ENCODE measurements at places on chromosomes 7 and 10.

DNA sequence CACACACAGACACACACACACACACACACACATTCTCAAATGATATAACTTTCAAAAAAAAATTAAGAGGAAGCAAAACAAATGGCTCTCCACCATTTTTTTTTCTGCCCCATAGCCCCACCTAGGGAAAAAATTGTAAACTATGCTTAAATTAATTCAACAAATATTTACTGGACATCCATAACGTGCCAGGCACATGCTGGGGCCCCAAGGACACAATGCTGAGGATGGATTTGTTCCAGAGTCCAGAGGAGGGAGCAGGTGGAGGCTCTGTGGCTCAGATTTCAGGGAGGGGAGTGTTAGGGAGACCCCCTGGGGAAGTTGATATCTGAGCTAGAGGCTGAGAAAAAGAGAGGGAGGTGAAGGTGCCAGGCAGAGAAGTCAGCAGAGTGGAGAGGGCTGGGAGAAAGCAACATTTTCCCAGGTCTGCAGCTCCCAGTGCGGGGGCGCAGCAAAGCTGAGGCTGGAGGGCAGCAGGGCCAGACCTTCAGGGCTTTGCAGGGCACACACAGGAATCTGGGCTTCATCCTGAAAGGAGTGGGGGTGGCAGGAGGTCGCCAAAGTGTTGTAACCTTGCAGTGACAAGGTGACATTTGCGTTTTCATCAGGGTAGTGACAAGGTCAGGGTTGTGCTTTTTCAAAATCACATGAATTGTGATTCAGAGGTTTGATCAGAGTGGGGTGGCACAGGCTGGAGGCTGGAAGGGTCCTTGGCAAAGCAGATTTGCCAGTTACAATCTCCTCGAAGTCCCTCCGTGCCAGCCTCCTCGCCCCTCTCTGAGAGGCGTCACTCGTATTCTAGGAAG is 261.6 kb downstream of the WDR11 start:
- no peak for DNase-seq

GRCh38 chr10:58477902-58478301 is 34.8 kb upstream of the BICC1 start:
- DNase-seq: no peak

- peak; percentile 43 for DNase-seq
These were observed 455.3 kb downstream of the REEP3 start for GRCh38 chr10:63976538-63976937.

- peak; percentile 48 for DNase-seq
These were observed 103.0 kb upstream of the LSM8 start for GRCh38 chr7:118080947-118081346.

GRCh38 chr7:123864012-123864411 is 19.0 kb downstream of the HYAL4 start:
- no peak for DNase-seq

DNA sequence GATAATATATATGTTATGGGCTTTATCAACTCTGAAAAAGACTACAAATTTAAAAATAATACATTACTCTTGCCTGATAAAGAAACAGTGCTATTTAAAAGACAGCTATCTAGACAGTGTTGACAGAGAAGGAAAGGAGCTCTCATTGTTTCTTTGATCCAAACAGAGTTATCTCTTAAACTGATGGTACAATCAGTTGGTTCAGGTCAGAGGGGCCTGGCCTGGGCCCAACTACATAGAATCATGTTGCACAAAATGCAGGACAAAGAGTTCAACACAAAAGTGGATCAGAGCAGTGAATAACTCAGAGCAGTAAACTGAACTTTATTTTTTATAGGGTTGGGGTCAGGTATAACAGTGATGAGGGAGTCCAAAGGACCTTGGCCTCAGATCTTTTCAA is 33.8 kb upstream of the SEMA3D start:
- no peak for DNase-seq

DNA sequence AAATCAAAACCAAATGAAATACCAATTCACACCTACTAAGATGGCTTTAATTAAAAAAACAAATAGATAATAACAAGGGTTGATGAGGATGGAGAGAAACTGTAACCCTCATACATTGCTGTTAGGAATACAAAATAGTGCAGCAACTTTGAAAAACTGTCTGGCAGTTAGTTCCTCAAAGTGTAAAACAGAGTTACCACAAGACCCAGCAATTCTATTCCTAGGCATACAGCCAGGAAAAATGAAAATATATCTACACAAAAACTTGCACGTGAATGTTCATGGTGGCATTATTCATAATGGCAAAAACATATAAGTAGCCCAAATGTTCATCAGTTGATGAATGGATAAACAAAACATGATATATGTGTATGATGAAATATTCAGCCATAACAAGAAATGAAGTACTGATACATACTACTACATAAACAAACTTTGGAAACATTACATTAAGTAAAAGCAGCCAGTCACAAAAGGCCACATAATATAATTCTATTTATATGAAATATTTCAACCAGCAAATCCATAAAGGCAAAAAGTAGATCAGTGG is 83.5 kb downstream of the BRAF start:
- DNase-seq: no peak

- peak; percentile 27 for DNase-seq
These were observed 552 bp downstream of the MKX start for GRCh38 chr10:27744802-27745731.

DNA sequence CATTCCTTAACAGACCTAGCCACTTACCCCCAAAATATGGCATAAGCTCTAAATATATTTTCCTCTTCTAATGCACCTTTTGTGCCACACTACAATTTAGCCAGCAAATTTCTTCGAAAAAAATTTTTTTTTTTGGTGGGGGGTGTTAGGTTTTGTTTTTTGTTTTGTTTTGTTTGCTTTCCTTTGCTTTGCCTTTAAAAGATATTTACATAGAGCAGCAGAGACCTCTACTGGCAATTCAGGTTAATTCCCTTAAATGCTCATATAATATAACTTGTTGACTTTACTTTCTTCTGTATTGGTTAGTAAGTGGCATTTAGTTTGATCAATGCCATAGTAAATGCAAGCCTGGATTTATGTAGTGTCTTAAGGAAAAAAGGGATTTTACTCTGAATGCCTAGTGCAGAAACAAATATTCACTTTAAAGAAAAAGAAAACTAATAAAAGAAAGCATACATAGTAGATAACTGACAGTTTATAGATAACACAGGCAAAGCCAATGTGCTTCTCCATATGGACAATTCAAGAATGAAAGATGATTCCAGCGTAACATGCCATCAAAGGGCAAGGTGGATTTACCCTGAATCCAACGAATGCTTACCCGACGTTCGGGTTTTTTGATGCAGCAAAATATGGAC is 1250.6 kb downstream of the GATA3 start:
- no peak for DNase-seq

DNA sequence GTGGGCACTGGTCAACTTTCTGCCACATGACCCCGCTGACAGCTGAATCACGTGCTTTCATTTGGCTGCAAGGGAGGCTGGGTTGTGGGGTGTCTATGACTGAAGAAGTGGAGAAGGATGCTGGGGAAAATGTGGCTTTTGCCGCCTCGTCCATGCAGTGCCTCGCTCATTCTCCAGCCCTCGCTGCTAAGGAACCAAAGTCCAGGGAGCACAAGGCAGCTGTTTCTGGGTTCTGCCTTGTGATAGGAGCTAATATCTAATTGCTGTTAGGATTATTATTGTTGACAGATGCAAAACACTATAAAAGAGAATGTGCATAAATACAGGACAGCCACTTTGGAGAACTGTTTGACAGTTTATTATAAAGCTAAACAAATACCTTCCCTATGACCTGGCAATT is 4.9 kb upstream of the CAMK2B start:
- DNase-seq: no peak

DNA sequence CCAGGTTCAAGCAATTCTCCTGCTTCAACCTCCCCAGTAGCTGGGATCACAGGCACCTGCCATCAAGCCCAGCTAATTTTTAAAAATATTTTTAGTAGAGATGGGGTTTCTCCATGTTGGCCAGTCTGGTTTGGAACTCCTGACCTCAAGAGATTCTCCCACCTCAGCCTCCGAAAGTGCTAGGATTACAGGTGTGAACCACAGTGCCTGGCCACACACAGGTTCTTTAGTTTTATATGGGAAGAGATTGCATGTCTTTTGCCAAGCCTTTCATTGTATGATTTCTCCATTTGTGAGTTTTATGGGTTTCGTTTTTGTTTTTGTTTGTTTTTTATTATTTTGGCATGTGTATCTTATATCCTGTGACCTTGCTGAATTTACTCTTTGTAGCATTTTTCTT is 40.9 kb downstream of the C1GALT1 start:
- no peak for DNase-seq

DNA sequence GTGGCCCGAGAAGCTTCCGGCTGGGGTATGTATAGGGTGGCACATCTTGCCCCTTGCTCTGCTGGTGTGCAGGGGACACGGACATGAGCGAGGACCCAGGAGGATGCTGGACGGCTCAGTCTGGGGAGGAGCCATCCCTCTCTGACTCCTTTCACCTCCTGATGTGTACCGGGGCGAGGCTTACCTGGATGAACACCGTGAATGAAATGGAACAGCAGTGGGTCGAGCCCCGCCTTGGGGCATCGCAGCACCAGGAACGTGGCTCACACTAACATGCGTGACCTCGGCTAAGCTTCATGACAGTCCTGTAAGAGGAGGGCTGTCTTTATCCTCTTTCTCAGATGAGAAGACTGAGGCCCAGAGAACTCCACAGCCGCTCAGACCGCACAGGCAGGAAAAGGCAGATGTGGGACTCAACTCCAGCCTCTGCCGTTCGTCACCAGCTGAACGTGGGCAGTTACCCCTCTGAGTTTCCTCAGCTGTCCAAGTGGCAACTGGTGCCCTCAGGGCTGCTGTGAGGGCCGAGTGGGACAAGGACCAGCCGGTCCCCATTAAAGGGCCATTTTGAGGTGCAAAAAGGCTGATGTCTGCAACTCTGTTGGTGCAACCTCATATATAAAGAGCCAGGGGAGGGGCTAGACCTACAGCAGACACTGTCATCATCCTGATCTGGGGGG is 54.5 kb downstream of the INSIG1 start:
- DNase-seq: no peak

DNA sequence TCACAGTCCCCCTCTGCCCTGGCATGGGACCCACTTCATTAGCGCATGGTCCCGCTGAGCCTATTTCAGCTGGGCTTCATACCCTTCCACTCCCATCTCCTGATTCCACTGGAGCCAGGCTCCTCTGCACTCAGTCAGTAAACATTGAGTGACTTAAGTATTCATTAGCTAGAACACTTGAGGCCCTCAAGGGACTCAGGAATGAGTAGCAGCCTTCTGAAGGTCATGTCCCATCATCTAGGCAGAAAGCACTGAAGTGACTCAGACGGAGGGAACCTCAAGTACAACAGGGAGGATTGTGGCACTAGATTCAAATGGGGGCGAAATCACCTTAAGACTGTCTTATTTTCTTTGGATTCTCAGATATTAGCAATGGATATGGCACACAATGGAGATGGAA is 186.6 kb upstream of the INHBA start:
- DNase-seq: no peak

- no peak for DNase-seq
These were observed 53.2 kb downstream of the FOXI2 start for GRCh38 chr10:127790066-127790624.

DNA sequence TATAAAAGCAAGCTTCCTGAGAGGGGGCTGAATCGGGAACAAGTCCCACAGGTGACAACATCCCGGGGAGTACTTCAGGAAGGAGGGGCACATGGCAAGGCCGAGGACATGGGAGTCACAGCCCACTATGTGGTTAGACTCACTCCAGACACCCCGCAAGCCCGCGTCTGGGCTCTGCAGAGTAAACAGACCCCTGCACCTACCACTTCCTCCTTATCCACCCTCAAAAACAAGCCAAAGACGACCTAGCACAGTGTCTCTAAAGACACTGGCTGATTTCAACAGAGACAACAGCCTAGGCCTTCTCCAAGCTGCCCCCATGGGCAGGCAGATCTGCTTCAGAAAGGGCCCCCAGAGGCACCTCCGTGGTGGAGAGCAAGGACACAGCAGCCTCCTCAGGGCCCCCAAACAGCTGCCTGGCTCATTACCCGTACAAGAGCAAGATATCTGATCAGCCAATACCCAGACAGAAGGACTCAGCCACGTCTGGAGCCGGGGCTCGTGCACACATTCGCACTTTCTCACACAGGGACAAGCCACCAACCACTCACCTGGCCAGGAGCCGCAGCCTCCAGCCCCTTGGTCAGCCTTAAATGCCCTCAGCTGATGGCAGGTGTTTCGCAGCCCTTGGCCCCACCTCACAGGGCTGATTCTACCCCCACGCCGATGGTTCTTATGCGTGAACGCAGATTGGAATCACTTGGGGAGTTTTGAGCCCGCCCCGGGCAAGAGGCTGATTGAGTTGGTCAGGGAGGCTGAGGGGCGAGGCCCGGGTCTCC is 10.7 kb upstream of the KPNA7 start:
- DNase-seq: no peak

GRCh38 chr7:123995617-123996326 is 37.1 kb downstream of the TMEM229A start:
- DNase-seq: no peak

DNA sequence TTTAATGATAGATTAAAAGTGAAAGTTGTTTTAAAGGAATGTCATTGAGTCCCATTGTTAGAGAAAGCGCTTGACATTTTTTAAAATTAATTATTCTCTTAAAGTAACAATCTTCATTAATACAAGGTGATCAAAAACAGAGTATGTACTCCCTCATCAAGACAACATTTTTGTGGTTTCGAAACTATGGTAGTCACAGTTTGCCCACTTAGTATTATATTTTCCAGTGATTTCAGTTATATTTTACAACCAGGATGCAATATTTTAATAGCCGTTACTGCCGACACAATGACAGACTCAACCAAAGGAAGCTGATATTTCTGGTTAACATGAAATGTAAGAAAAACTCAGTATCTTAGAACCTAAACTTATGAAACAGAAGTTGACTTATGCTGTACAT is 31.3 kb downstream of the MKX start:
- no peak for DNase-seq

GRCh38 chr7:46881507-46882127 is 700.3 kb downstream of the TNS3 start:
- DNase-seq: no peak

GRCh38 chr10:3776796-3777571 is 8.0 kb downstream of the KLF6 start:
- DNase-seq: no peak

- no peak for DNase-seq
These were observed 134.1 kb upstream of the KLF14 start for GRCh38 chr7:130868139-130868538.

DNA sequence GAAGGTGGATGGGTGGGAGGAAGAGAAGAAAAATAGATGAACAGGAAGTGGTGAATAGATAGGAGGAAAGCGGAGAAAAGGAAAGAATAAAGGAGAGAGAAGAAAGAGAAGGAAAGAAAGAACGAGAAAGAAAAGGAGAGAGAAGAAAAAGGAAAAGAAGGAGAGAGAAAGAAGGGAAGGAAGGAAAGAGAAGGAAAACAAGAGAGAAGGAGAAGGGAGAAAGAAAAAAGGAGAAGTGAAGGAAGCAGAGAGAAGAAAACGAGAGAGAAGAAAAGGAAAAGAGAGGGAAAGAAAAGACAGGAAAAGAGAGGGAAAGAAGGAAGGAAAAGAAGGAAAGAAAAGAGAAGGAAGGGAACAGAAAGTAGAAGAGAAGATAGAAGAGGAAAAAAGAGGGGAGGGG is 211.8 kb downstream of the DIP2C start:
- DNase-seq: no peak
